BE2C (cell line): ENCODE measurements at places on chromosomes 12 and 14.

- DNase-seq: no peak
Measured at GRCh38 chr12:95017482-95017881, 14.0 kb upstream of the NDUFA12 start.

- DNase-seq: peak; percentile 58
Measured at GRCh38 chr14:101960225-101960624, 4.1 kb upstream of the DYNC1H1 start.

DNA sequence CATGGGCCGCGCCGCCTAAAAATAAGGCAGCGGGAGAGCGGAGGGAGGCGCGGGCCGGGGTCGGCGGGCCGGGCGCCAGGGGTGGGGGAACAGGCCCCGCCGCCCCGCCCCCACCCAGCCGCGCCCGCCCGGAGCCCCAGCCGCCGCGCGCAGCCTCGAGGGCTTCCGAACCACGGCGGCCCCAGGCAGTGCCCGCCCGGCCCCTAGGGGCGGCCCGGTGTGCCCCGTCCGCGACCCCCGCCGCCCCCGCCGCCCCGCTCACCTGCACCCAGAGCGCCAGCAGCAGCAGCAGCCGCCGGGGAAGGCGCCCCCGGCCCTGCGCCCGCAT, 519 bp downstream of the JAG2 start:
- DNase-seq: no peak

DNA sequence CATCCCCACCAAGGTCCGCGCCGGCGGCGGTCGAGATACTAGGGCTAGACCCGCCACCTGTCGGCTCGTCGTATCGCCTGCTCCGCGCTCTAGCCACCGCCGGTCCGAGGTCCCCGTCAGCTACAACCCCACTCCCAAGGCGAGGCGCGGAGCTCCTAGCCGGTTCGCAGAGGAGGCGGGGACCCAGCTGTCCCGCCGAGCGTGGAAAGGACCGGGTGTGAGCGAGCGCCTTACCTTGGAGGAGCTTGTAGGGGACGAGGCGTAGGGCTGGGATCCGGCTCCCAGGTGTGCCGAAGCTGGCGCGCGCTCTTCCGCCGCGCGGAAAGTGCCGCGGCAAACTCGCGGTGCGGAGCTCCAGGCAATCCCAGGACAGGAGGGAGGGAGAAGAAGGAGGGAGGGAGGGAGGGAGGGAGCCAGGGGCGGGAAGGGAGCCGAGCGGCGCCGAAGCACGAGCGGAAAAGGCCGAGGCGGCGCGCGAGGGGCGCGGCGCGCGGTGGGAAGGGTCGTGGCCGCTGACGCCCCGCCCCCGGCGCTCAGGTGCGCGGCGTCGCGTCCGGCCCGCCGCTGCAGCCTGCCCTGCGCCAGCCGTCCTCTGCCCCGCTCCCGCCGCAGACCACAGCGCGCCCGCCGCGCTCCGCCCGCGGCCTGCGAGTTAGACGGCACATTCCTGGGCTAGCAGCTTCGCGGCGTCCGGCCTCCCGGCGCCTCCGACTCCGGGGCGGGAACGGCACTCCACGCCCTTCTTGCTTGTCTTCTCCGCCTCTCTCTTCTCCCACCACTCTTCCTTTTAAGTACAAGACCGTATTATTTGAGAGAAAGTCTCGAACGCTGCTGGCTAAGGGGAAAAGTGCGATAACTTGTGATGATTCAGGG, at the start of gene PAWR:
PAWR (minus strand) TSS at position 327 of the 873 bp plus-strand sequence. CDS start 720 bp downstream, outside the sequence.
- DNase-seq: peak; percentile 22

GRCh38 chr12:40292788-40293429, 68.1 kb downstream of the LRRK2 start:
- DNase-seq: no peak

GRCh38 chr12:78403136-78403535, 461.4 kb upstream of the SYT1 start:
- DNase-seq: peak; percentile 51

- DNase-seq: no peak
Measured at GRCh38 chr14:65098586-65098985, 3.7 kb downstream of the MAX start.

GRCh38 chr12:57775563-57776246, 3.3 kb downstream of the EEF1AKMT3 start:
- no peak for DNase-seq

GRCh38 chr12:80807640-80808288, 91.1 kb downstream of the MYF5 start:
- no peak for DNase-seq

- no peak for DNase-seq
Measured at GRCh38 chr12:20601668-20602280, 93.4 kb upstream of the SLCO1C1 start.

- no peak for DNase-seq
Measured at GRCh38 chr12:115354007-115354890, 670.3 kb upstream of the TBX3 start.

GRCh38 chr12:60704171-60704914, 1108.5 kb downstream of the SLC16A7 start:
- no peak for DNase-seq

GRCh38 chr12:113359133-113359938, 949 bp downstream of the PLBD2 start:
- no peak for DNase-seq

GRCh38 chr14:102215576-102216250, 76.0 kb downstream of the WDR20 start:
- no peak for DNase-seq

DNA sequence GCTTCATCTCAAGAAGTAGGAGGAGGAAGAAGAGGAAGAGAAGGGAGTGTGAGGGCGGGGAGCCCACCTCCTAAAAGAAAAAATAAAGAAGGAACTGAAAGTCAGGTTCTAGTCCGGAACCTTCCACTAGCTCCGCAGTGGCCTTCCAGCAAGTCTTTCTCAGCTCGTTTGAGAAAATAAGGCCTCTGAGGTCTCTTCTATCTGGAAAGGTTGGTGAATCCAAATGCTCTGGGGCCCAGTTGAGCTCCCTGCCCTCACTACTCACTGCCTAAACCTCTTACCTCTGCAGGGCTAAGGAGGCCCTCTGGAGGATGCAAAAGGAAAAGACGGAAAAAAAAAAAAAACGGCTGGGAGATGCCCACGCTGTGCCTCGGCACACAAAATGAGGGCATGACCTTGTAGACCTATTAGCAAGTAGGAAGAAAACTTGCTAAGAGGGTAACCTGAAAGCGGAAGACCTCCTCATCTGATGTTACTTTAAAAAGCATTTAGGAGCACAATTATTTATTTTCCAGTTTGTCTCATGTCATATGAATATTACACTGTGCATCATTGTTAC, 35.9 kb downstream of the FBLN5 start:
- DNase-seq: peak; percentile 28

- DNase-seq: no peak
Measured at GRCh38 chr14:104435147-104436046, 144.2 kb upstream of the C14orf180 start.

- no peak for DNase-seq
Measured at GRCh38 chr14:23414254-23414653, 6.2 kb upstream of the MYH6 start.

- no peak for DNase-seq
Measured at GRCh38 chr12:121025442-121026226, 9.3 kb upstream of the C12orf43 start.

GRCh38 chr12:6765634-6766581, at the start of gene PTMS:
Gene PTMS (plus strand): TSS chr12:6766363. CDS start chr12:6766706, 343 bp downstream.
- peak; percentile 89 for DNase-seq

DNA sequence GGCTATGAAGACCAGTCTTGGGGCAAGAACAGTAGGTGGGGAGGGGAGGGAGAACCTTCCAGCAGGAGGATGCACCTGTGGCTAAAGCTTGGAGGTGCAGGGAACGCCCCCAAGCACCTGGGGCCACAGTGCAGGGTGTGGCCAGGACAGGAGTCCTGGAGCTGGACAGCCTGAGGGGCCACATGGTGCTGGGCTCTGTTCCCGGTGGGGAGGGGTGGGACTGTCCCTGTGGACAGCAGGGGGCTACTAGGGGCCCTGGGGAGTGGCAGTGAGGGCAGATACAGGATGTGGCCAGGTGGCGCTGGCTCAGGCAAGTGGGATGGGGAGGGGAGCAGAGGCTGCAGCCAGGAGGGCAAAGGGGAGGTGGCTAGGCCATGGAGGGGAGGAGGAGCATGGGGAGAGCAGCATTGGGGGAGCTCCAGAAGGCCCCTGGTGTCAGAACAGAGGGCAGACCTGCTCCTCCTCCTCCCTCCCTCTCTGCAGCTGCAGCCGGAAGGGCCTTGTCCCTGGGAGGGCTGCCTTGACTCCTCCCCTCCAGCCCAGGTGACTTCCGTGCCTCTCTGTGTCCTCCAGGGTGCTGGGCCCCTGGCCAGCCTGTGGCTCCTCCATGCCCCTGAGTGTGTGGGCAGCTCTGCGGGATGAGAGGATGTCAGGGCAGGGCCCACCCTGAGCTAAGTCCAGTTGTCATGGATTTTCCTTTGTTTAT, 68.4 kb upstream of the DLK1 start:
- DNase-seq: peak; percentile 43

GRCh38 chr12:40034712-40035111, 71.2 kb downstream of the SLC2A13 start:
- no peak for DNase-seq

DNA sequence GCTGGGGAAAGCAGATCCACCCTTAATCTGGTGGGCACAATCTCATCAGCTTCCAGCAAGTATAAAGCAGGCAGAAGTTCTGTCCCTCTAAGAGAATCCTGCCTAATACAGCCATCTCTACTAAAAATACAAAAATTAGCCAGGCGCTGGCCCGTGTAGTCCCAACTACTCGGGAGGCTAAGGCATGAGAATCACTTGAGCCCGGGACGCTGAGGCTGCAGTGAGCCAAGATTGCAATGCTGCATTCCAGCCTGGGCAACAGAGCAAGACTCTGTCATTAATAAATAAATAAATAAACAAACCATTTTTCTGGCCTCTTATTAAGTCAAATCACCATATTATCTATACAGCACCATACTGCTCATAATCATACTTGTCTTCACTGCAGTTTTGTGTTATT, 111.2 kb downstream of the MED13L start:
- no peak for DNase-seq

GRCh38 chr12:92511786-92512185, 191.0 kb upstream of the PLEKHG7 start:
- no peak for DNase-seq

DNA sequence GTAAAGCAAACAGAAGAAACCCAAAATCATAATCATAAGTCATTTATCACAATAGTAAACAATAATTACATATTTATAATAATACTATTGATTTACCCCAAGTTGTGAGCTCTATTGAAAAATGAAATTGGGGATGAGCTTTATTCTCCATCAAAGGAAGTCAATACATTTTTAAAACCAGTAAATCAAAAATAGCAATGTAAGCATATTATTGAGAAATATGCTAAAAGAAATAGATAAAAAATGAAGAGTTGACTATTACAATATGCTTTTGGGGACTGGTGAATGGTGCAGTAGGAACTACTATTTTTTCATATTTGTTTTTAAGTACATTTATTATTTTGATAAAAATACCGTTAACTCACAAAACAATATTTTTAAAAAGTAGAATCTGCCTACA, 31.2 kb upstream of the STK38L start:
- DNase-seq: no peak

GRCh38 chr12:109440851-109441490, 36.1 kb downstream of the KCTD10 start:
- peak; percentile 54 for DNase-seq
